ENCODE measurements at places on chromosomes 12 and 14.

DNA sequence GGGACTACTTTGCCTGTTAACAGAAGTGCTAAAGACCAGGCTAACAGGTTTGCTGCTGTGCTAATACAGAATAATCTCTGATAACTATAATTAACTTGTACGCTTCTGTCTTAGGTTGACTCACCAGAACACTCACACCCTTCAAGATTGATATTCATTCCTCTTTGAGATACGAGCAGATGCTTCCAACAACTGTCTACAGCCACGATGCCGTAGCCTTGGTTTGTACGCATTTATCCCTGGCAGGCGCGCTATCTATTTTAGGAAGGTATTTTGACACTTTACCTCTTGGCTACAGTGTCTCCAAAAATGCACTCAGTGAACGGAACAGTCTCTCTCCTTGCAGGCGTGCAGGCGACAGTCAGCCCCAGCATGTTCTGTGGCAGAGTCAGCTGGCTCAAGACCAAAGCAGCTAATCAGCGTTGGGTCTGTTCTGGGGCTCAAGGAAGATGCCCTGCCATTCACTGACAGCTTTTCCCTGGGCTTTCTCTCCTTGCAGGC, 146.4 kb upstream of the PRICKLE1 start:
- DNase-seq: no peak

- no peak for DNase-seq
Measured at GRCh38 chr12:95424271-95424994, 49.5 kb upstream of the METAP2 start.

GRCh38 chr14:40058901-40059897, 627.0 kb upstream of the FBXO33 start:
- DNase-seq: no peak

GRCh38 chr14:74579447-74580274, 32.4 kb downstream of the LTBP2 start:
- peak; percentile 79 for DNase-seq

- DNase-seq: no peak
Measured at GRCh38 chr12:59632408-59632807, 36.6 kb downstream of the SLC16A7 start.

Data from AG08396 (cell line).